OCI-LY7 (cell line): ENCODE measurements at places on chromosomes 13 and 19. TPM values are rescaled to one million over a fixed set of nuclear protein-coding genes. Genes with fewer than 3 reads are reported as not detected.

DNA sequence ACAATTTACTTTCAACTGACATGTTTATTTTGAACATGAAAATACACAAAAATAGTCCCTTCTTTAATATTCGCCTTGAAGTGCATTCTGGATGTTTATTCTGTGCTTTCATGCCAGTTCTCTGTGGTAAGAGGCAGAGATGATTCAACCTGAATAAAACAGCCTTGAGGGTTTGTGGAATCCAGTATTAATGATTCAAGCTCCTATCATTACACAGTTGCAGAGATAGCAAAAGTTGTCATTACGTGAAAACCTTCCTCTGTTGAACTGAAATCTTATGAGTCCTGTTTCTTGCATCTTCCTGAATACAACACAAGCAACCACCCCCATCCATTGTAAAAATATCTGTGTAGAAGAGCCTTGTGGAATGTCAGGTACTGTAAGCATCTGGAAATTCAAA, 142.3 kb upstream of the HTR2A start:
- DNase-seq: no peak

ICAM4 gene
- 0.38 and 0.53 TPM in 2 replicates for total RNA-seq

GRCh38 chr19:57537953-57538547, 10.9 kb downstream of the ZNF549 start:
- DNase-seq: no peak

DNA sequence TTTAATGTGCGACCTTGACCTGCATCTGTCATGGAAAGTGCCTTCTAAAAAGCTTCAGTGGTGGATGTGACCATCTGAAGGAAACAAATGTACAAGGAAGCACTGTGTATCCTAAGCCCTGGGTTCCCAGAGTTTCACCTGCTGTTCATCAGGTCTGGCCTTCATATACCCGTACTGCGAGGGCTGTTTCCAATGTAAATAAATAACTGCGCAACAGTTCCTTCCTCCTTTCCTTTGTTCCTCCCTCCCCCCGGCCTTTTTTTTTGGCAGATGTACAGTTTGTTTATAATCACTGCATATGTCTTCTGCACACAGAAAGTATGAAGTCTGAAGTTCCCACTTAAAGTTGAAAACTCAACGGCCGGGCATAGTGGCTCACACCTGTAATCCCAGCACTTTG, 5.2 kb downstream of the FAAP24 start:
- DNase-seq: no peak

GRCh38 chr13:95457294-95457693, 95.2 kb upstream of the CLDN10 start:
- DNase-seq: no peak

KLK15 gene
- total RNA-seq: not detected in 2 replicates

- DNase-seq: no peak
These were observed 8.5 kb upstream of the CEACAM7 start for GRCh38 chr19:41696402-41697197.

DNA sequence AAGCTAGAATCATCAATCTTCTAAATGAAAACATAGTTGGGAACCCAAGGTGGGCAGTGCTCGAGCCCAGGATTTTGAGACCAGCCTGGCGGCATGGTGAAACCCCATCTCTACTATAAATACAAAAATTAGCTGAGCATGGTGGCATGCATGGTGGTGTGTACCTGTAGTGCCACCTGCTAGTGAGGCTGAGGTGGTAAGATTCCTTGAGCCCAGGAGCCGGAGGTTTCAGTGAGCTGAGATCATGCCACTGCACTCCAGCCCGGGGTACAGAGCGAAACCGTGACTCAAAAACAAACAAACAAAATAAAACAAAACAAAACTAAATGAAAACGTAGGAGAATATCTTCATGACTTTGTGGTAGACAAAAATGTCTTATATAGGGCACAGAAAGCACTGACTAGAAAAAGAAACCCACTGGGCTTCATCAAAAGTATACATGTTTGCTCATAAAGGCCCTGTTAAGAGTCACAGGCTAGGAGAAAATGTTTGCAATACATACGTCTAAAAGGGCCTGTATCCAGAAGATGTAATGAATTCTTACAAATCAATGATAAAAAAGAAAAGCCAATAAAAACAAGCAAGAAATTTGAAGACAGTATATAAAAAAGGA, 353.6 kb downstream of the FGF9 start:
- DNase-seq: no peak

GSX1 gene
- not detected in 2 replicates for total RNA-seq

DNA sequence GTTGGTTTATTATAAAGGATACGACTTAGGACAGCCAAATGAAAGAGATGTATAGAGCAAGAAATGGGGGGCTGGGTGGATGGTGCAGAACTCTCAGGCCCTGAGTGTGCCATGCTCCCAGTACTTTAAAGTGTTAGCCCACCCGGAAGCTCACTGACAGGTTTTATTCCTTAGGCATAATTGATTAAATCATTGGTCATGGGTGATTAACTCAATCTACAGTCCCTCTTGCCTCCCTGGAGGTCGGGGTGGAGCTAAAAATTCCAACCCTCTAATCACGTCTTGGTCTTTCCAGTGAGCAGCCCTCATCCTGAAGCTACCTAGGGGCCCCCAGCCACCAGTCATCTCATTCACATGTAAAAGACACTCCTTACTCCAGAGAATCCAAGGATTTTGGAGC, 9.9 kb upstream of the LEUTX start:
- DNase-seq: no peak

DNA sequence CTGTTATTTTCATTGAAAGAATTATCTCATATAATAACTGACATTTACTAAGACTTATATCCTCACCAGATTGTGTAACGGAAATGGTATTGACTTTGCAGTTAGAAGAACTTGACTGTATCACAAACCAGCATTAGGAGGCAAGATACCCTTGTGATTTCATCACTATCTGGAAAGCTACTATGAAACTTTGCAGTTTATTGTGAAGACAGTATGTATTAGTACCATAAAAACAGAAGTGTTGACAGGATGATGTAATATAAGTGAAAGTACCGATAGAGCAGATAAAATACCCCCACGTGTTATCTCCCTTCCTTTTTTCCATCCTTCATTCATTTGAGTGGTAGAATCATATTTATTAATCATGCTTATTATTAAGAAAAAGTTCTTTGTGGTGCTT, 365.7 kb upstream of the KLHL1 start:
- no peak for DNase-seq

- no peak for DNase-seq
These were observed 1.9 kb downstream of the ARHGAP33 start for GRCh38 chr19:35777086-35777841.

GRCh38 chr19:48400018-48400742, 6.7 kb downstream of the GRIN2D start:
- DNase-seq: no peak

GRCh38 chr19:35069696-35070095, 28.2 kb downstream of the HPN start:
- no peak for DNase-seq

LSR gene
- total RNA-seq: 26.0 and 33.6 TPM in 2 replicates

DNA sequence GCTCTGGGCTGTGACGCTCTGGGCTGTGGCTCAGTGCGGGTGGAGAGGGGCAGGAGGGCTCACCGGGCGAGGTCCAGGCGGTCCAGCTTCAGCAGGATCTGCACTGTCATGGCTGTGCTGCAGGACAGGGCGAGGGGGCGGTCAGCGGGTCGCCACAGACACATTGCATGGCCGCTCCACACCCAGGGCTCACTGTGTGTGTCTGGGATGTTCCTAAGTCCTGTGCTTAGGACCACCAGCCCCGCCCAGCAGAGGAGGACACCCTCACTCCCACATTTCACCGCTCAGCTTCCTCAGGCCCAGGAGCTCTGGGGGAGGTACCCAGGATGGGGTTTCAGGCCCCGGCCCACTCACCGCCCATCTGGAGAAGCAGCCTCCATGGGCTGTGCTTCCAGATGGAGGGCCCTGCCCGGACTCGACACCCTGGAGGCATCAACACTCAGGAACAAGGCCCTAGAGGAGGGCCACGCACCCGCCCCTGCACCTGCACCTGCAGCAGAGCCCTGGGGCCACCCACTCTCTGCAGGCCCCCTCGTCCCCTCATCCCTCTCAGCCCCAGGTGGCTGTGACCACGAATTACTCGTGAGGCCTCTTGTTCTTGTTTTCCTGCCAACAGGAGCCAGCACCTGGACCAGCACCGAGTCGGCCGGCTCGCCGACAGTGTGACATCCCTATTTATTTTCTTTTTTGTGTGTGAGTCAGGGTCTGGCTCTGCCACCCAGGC, 9.7 kb upstream of the CERS1 start:
- DNase-seq: no peak

DNA sequence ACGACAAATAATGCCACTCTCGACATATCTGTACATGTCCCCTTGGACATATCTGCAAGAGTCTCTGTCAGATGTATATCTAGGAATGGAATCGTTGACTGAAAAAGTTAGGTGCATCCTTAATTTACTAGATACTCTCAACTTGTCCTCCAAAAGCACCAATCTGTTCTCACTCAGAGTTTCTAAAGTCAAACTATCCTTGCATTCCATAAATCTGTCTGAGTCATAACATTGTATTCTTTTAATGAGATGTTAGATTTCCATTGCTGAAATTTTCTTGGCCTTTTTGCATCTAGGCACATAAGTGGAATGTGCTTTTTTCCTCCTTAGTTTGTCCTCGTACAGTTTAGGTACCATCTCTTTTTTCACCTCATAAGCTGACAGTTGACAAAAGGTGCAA, 139.8 kb downstream of the PTPRS start:
- DNase-seq: no peak
